ENCODE measurements at places on chromosomes 12 and 14.

GRCh38 chr12:96153131-96153725 lies 40.9 kb upstream of the ELK3 start:
- no peak for DNase-seq

- DNase-seq, result no peak
These were observed 1.7 kb upstream of the KIF26A start for GRCh38 chr14:104136472-104137296.

DNA sequence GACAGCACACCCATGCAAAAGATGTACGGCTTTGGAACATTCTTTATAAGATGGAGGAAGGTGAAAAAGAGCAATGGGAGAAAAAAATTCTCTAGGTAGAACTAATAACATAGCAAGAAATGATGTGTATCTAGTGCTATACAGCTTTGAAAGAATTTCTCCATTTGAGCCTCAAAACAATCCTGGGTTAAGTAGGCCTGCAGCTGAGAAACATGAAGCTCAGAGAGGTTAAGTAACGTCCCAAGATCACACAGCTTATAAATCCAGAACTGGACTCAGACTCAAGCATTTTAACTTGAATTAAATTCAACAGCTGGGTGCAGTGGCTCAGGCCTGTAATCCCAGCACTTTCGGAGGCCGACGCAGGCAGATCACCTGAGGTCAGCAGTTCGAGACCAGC lies 32.9 kb downstream of the TTC7B start:
- DNase-seq, result no peak

DNA sequence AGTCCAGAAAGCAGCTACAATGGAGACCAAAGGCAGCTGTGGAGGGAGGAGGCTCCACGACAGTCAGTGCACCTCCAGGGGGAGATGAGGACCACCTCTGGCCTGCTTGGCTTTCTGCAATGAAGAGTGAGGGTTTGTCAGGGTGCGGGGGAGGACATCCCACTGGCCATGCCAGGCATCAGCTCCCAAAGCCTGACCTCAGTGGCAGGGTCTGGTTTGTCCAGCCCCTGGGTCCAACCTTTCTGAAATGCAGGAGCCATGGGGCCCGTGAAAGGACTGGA lies 35.2 kb downstream of the SLC6A12 start:
- no peak for DNase-seq

DNA sequence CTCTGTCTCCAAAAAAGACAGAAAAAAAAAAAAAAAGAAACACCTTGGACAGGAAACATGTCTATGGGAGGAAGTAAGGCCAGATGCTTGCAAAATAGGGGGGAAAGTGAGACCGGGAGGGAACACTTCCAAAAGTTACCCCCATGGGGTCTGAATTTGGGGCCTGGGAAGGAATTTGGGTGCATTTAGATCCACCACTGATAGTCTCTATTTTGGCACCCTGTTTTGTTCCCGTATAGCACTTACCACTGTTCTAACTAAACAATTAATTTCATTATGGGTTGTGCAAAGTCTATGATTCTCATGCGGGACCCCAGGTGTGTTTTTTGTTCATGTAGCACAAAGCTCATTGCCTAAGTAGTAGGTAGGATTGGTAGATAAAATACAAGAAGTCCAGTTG lies 1.4 kb upstream of the MLEC start:
- DNase-seq, result no peak

- no peak for DNase-seq
These were observed 17.6 kb downstream of the PTPRB start for GRCh38 chr12:70619471-70620152.

GRCh38 chr14:33348510-33348909 lies 409.8 kb downstream of the NPAS3 start:
- DNase-seq, result no peak

GRCh38 chr14:23160924-23161522 lies 22.4 kb downstream of the SLC7A8 start:
- no peak for DNase-seq

DNA sequence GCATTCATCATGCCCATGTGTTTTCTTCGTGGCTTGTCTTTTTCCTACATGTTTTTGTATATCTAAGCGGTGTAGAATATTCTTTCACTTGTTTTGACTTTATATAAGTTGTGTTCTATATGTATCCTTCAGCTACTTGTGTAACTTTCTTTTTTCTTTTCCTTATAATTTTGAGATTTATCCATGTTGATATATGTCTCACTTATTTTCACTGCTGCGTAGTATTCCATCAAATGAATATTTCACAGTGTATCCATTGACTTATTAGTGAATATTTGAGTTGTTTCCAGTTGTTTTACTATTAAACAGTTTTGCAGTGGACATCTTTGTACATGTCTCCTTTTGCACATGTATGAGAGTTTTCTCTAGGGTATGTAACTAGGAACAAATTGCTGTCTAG lies 43.9 kb downstream of the BORCS5 start:
- DNase-seq, result no peak

- DNase-seq, result no peak
These were observed 36.2 kb downstream of the TMEM120B start for GRCh38 chr12:121748571-121749265.
